Right ventricle myocardium superior (tissue), 1 donor: ENCODE measurements at places on chromosomes 1 and 21.

GRCh38 chr21:35257413-35257812, 208.3 kb upstream of the RUNX1 start:
- DNase-seq: peak; percentile 62

- DNase-seq: no peak
These were observed 36.4 kb downstream of the CAPN8 start for GRCh38 chr1:223629126-223629457.

DNA sequence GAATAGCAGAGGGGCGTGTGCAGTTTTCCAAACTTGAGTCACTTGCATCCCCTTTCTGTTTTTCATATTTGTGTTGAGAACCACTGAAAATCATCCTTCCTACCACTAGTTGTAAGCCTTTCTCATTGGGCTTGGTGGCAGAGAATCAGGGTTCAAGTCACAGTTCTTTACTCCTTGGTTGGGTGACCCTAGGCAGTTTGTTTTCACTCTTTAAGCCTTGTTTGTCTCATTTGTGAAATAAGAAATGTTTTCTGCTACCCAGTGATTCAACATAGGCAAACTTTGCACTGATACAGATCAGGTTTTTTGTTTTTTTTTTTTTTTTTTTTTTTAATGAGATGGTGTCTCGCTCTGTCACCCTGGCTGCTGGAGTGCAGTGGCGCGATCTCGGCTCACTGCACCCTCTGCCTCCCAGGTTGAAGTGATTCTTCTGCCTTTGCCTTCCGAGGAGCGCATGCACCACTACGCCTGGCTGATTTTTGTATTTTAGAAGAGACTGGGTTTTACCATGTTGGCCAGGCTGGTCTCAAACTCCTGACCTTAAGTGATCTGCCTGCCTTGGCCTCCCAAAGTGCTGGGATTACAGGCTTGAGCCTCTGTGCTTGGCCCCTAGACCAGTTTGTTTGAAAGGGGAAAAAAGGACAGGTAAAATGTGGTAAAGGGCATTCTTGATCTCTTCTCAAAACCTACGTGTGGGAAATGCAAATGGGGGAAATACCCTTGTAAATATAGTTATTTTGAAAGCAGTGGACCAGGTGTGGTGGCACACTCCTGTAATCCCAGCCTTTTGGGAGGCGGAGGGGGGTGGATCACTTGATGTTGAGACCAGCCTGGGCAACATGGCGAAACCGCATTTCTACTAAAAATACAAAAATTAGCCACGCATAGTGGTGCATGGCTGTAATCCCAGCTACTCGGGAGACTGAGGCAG, 3.2 kb downstream of the CLIC4 start:
- DNase-seq: no peak

GRCh38 chr1:201709564-201710295, 119.2 kb upstream of the IPO9 start:
- peak; percentile 87 for DNase-seq

DNA sequence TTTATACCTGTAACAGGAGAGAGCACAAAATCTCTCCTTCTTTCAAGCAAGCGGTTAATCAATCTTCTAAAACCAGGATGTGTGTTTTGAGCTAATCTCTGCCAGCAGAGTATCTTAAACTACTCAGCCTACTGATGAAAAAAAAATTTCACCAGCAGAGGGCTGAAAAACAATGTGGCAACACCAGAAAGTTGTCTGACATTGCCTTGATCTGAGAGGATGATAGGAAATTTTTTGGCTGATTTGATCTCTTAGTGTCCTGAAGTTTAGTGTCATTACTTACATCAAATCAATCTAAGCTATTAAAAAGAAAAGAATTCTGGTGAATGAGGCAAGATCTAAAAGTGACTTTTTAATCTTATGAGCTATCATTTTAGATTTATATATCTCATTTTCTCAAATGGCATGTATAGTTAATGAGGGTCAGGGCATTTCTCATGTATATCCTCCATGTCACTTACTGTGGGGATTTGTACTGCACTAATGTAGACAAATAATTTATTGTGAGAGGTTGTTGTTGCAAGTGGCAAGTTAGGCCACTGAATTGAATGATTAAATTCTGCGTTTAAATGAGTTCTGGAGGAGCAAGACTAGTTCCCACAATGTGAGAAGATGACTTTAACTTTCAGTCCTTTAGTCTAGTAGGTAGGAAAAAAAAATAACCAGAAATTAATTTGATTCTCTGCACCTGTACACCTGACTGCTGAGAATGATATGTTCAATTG, 10.9 kb downstream of the ADAMTS1 start:
- DNase-seq: no peak

- no peak for DNase-seq
These were observed 21.7 kb upstream of the RGS16 start for GRCh38 chr1:182625719-182626504.

- DNase-seq: no peak
These were observed 1168.0 kb downstream of the PLA2G4A start for GRCh38 chr1:187996780-187997179.

- no peak for DNase-seq
These were observed 15.0 kb downstream of the NFIA start for GRCh38 chr1:61097317-61097716.

- DNase-seq: peak; percentile 60
These were observed 14.2 kb downstream of the UTP11 start for GRCh38 chr1:38026592-38027200.

- DNase-seq: no peak
These were observed 27.0 kb upstream of the HMGB4 start for GRCh38 chr1:33836911-33837310.

DNA sequence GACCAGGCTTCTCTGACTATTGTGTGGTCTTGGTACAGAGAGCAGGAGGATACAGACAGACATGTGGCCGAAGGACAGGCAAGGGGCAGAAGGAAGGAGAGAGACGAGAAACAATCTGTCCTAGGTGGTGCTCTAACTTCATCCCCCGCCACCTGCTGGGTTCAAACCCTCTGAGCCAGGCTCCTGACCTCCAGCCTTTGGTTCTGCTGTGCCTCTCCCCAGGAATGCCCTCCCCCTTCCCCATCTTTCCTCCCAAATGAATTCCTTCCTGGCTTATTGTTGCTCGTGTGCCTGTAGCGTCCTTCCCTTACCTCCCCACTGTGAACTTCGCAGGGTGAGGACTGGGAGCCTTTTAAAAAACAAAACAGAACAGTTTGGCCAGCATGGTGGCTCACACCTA, 5.4 kb downstream of the TCEA3 start:
- no peak for DNase-seq

DNA sequence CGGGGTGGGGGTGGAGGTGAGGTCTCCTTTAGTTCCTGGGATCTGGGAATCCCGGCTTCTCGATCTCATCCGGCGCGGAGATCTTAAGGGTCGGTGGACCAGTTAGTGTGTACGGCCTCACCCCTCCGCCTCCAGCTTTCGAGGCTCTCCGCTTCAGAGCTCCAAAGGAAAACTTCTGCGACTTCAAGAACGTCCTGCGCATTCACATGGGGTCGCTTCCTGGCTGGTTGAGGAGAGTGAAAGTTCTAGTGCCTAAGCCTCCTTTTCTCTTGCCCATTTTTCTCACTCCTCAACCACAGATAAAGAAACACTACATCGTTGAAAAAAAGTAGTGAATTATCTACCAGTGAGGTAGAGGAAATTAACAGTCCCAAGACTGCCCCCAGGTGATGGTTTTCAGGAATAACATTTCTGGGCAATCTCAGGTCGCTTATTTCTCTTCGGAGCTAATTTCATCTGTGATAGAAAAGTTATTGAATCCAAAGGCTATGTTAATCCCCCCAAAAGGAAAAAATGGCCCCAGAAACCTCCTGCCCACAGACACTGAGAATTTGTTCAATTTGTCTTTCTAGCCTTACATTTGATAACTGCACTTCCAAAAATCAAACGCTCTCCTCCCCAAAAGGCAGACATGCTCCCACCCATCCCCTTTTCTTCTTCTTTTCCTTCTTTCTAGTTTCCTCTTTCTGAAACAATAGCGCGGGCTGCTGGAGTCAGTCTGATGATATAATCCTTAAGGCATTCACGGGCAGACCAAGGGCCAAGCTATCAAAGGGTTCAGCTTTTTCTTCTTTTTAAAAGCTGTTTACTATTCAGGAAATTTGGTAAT, 20.6 kb upstream of the TBX15 start:
- no peak for DNase-seq

- no peak for DNase-seq
These were observed 94.4 kb downstream of the RASAL2 start for GRCh38 chr1:178188306-178188705.

DNA sequence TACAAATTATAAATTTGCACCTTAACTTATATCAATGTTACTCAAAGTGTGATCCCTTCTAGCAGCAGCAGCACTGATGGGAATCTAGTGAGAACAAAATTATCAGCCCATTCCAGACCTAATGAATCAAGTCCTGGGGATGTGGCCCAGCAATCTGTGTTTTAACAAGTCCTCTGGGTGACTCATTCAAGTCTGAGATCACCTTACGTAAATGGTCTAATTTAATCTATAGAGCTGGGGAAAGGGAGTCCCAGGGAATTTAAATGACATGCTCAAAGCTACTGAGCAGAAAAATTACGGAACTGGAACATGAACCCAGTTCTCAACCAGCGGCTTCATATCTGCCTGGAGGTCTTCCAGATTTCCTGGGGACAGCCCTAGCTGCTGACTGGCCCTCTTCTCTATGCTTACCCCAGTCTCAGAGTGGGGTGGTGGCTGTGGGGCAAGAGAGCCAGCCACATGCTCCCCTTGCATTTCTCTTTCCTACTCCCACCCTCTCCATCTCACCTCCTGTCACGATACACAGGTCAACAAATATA, 220.0 kb downstream of the TM2D1 start:
- no peak for DNase-seq

- no peak for DNase-seq
These were observed 25.5 kb downstream of the B3GALT5 start for GRCh38 chr21:39638281-39638680.

DNA sequence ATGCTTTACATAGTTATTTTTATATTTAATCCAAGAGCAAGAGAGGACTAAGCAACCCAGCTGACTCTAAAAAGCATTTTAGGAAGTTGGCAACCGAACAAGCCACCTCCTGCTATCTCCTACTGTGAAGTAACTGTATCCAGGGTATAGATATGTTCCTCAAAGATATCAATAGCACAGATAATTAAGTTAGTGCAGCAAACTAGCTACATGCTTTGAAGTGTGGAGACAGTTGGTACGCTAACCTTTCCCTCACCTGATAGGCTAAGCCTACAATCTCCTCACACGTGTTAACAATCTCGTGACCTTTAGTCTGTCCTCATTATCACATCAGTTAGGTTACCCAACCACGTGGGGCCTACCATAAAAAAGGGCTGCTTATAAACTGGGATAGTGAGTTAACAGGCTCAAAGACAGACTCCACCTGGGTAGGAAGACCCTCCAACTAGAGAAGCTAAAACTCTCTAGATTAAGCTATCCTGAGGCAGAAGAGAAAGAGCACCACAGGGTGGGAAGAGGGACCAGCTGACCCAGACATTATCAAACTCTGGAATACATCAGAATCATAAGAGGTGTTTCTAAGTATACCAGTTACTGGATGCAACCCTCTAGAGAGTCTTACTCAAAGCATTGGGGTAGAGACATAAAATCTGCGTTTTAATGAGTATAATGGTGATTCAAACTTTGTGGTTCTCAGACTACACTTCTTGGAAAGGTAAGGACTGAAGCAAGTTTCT, 340.1 kb upstream of the ESRRG start:
- DNase-seq: no peak

- no peak for DNase-seq
These were observed 33.6 kb upstream of the GPR52 start for GRCh38 chr1:174414203-174414602.

DNA sequence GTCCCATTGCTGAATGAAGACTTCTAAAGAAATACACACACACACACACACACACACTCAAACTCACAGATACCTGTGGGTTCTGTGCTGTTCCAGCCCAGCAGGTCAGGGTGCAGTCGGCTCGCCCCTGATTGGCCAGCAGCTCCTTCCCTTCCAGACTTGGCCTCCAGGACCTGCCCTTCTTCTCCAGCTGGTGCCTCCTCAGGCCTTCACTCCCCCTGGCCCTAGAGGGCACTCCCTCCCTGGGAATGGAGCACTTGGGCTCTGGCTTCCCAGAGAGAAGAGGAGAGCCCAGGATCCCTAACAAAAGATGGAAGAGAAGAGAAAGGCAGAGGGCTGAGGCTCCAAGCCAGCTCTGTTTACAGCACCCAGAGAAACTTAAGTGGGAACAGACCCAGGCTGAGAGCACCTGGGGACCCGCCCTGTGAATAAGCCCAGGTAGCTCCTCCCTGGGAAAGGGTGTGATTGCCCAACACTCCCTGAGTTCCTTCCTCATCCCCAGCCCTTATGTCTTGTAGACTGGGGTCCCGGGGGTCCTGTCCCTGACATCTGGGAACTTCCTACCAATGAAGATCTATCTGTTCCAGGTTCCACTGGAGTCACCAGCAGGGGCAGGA, at the start of gene PGLYRP3:
PGLYRP3 (minus strand) TSS at position 383 of the 617 bp plus-strand sequence. CDS start 2,287 bp downstream, outside the sequence.
- DNase-seq: no peak

- no peak for DNase-seq
These were observed 8.8 kb downstream of the ATP5IF1 start for GRCh38 chr1:28244549-28245251.

DNA sequence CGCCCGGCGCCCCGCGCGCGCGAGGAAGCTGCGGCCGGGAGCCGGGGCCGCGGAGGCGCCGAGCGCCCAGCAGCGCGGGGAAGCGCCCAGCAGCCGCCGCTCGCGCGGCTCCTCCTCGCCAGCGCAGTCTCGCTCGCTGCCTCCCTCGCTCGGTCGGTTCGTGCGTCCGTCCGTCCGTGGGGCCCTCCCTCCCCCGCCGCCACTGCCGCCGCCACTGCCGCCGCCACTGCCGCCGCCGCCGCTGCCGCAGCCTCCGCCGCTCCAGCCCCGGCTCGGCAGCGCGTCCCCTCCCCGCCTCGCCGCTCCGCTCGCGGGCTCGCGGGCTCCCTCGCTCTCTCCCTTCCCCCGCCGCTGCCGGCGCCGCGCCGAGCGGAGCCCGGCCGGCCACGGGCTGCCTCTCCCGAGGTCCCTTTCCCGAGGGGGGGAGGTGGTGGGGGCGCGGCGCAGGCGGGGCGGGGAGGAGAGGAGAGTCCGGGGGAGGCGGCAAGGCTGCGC, at the start of gene KCND3:
KCND3 (minus strand) TSS at position 138 of the 495 bp plus-strand sequence.
- DNase-seq: peak; percentile 60

DNA sequence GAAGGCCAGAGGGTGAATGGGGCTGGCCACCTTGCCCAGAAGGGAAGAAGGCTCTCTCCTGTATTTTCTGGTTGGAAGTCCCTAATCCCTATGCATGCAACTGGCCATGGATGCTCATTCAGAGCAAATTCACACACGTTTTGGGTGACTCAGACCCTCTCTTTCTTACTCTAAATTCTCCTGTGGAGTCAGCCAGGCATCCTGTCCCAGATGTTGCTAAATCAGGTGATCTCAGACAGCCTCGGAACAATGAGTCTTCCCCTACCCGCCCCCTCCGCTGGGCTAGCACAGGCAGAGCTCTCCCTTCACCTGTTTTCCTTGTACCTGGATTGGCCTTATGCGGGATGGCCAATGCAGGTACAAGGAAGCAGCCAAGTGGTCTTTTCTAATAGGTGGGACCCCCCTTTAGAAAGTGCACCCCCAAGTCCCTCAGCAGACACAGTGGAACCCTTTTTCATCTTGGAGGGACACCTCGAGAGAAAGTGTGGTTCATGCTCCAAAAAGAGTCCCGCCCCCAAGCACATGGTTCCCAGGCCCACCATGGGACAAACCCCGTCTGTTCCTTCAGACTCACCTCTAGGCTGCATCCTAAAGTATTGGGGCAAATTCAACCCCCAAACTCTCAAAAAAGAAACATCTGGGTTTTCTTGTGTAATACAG, 8.6 kb downstream of the S100A6 start:
- no peak for DNase-seq
